ENCODE measurements at places on chromosomes 1 and 21.

GRCh38 chr1:203124011-203124410 lies 3.5 kb upstream of the ADORA1 start:
- no peak for DNase-seq

DNA sequence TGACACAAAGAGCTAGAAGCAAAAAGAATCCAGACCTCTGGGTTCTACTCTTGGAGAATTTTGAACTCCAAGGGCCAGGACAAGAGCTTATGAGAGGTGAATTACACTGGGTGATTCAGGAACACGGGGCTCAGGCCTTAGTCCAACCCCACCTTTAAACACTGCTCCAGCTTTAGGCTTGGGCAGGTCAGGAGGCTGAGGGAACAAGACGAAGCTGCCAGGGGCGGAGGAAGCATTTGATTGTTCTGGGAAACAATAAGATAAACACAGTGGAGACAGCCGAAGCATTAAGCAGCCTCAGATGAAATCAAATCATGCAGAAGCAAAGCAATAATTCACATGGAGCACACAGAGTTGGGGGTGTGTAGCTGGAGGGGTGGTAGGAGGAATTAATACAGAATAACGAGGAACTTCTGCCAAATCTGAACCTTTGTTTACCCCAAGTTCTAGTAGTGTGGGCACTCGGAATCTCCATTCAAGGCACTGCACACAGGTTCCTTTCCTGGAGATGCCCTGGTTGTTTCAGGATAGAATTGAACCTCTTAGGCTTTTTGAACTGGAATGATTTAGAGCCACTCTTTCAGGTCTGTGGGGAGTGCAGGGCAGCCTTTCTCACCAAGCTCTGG lies 93.2 kb downstream of the PLXNA2 start:
- peak; percentile 29 for DNase-seq

GRCh38 chr1:21799730-21800129 lies 12.3 kb upstream of the LDLRAD2 start:
- DNase-seq = no peak

DNA sequence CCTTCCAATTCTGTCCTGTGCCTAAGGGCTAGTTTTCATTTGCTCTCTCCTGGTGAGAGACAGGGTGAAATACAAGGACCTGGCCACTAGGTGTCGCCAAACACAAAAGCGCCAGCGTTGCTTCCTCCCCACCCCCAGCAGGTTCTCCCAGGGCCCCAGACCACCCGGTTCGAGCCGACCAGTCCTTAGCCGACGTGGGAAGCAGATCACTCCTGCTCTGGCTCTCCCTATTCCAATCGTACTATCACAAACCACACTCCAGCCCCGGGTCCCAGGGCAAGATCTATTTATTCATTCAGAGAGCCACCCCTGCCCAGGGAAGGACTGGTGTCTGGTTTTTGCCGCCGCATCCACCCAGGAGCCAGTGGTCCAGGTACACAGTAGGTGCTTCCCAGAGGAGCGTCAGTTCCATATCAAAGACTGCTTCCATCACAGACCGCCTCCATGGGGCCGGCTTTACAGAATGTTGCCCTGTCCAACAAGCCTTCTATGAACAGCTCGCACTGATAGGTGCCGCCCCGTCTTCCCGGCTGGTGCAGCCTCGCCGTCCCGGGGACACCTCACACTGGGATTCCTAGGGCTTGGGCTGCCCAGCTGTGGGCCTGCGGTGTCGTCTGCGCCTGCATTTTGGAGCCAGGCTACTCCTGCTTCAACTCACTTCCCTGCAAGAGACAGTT lies 35.0 kb downstream of the CTNNBIP1 start:
- DNase-seq = no peak

- no peak for DNase-seq
These were observed 98.0 kb upstream of the C1orf105 start for GRCh38 chr1:172322219-172323061.

- DNase-seq = no peak
These were observed 18.1 kb upstream of the FAM78B start for GRCh38 chr1:166184897-166185296.

DNA sequence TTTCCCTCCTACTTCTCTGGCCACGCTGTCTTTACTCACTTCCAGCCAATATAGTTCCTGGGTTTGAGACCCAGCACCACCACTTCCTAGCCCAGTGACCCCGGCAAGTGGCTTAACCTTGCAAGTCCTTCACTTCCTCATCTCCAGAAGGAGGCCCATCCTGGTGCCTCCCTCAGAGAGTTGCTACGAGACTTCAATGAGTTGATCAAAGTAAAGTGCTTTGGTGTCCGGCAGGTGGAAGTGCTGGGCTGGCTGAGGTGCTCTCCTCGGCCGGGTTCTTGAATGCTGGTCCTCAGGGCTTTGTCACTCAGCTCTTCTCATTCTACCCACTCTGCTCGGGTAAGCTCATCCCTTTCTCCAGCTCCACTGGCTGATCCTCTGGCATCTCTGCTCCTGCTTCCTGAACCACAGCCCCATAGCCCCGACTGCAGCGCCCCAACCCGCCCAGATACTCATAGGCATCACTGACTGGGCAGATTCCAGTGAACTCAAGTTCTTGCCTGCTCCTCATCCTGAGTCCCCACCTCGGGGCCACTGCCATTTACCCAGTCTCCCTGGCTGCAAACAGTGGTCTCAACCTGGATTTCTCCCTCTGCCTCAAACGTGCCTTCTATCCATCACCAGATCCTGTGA lies 75.8 kb upstream of the WNT4 start:
- DNase-seq = no peak

GRCh38 chr1:31511848-31512615 lies 64.3 kb upstream of the TINAGL1 start:
- no peak for DNase-seq

GRCh38 chr1:117037802-117038201 lies 22.3 kb upstream of the TTF2 start:
- no peak for DNase-seq

- DNase-seq = no peak
These were observed 242.6 kb downstream of the PTPRU start for GRCh38 chr1:29478879-29479278.

GRCh38 chr21:45362748-45363145 lies 42.2 kb upstream of the COL18A1 start:
- no peak for DNase-seq

GRCh38 chr1:244212797-244213475 lies 161.9 kb downstream of the ZBTB18 start:
- DNase-seq = no peak

DNA sequence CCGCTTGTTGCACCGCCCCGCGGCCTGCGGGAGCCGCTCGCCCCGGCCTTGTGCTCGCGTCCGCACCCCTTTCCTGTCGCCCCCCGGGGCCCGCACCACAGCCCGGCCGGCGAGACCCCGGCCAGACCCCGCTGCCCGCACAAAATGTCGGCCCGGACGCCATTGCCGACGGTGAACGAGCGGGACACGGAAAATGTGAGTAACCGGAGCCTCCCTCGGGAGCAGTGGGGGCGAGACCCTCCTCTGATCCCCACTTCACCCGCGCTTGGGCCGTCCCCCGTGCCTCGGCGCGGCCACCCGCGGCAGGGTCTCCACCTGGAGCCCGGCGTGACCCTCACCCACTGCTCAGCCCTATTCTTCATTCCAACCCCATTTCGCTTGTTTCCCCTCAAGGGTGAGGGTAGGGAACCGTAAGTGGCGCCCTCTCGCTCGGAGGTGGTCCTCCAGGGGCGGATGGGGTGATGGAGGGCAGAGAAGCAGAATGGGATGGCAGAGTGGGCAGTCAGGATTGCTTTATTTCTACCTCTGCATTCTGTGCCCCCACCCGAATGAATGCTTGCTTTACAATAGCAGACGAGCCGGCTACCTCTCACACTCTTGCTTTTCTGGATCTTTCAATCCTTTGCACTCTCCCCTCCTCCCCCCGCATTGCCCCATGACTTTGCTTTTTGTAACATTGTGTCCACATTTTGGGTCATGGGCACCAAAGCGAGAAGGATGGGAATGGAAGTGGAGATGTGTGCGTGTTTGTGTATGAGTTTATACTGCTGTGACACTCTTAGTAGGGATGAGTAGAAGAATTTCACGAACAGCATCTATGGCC lies 954 bp downstream of the MARK1 start:
- no peak for DNase-seq

- no peak for DNase-seq
These were observed 11.8 kb downstream of the PADI4 start for GRCh38 chr1:17319561-17320350.

DNA sequence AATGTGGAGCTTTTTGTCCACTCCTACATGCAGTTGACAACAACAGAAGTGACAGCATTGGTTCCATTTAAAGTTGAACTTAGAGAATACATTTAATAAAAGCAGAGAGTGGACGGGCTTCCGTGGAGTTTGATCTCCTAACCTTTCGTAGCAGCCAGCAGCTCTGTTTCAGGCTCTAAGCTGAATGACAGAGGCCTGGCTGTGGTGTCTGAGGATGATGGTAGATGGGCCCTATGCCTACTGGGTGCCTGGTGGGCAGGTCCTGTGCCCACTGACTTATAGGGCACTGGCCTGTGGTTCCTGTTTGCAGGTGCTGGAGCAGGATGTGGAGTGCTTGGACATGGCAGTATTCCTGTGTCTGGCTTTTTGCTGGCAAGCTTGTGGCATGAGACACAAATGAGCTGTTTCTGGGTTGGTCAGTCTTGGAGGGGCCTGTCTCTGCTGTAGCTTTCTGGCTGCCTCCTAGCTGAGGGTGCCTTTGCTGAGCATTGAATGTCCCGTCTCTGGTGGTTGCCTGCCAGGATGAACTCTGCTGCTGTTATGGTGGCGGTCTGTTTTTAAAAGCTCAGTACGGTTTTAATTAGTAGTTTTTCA lies 54.6 kb downstream of the PRDM2 start:
- no peak for DNase-seq

- no peak for DNase-seq
These were observed 31.8 kb downstream of the SLC2A1 start for GRCh38 chr1:42926879-42927242.

GRCh38 chr1:208031316-208031931 lies 120.5 kb upstream of the CD34 start:
- no peak for DNase-seq

GRCh38 chr1:204410688-204411450 lies 748 bp downstream of the PPP1R15B start:
- DNase-seq = no peak

- no peak for DNase-seq
These were observed 37.2 kb downstream of the LACTBL1 start for GRCh38 chr1:22935433-22935832.

DNA sequence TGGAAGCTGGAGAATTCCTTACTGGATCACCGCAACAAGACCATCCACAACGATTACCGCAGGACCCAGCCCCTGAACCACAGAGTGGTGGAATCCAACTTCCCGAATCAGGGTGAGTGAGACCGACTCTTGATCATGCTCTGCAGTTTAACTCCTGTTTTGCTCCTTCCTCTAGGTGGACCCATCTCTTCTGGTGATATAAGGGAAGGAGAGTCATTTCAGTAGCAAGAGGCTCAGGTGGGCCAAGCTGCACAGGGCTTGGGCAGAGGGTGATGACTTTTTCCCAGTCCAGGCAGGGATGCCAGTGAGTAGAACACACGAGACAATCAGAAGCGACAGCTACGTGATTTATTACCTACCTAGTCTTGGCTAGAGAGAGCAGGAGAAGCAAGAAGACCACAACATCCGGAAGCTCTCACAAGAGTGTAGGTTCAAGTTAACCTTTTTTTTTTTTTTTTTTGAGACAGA lies 25.2 kb downstream of the CA6 start:
- no peak for DNase-seq

GRCh38 chr1:48947761-48948537 lies 171.3 kb upstream of the BEND5 start:
- no peak for DNase-seq

GRCh38 chr1:222909586-222909985 lies 94.7 kb downstream of the DISP1 start:
- no peak for DNase-seq

DNA sequence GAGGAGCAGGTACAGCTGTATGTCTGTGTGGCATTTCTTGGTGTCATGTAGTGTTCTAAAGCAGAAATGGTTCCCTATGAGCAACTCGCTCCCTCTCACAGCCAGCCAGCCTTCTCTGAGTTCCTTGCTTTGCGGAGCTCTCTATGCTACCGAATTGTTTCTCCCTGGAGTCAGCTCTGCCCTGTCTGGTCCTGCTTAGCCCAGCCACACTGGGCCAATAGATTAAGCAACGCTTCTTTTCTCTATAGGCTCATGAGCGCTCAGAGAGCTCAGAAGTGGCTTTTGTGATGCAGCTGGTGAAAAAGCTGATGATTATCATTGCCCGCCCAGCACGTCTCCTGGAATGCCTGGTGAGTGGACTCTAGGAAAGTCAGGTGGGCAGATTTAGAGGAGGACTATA lies 113.1 kb downstream of the PIK3R3 start:
- no peak for DNase-seq

GRCh38 chr1:57034713-57035112 lies 68.9 kb upstream of the C8B start:
- no peak for DNase-seq

GRCh38 chr1:27564710-27565649 lies 39.0 kb downstream of the AHDC1 start:
- DNase-seq = no peak

DNA sequence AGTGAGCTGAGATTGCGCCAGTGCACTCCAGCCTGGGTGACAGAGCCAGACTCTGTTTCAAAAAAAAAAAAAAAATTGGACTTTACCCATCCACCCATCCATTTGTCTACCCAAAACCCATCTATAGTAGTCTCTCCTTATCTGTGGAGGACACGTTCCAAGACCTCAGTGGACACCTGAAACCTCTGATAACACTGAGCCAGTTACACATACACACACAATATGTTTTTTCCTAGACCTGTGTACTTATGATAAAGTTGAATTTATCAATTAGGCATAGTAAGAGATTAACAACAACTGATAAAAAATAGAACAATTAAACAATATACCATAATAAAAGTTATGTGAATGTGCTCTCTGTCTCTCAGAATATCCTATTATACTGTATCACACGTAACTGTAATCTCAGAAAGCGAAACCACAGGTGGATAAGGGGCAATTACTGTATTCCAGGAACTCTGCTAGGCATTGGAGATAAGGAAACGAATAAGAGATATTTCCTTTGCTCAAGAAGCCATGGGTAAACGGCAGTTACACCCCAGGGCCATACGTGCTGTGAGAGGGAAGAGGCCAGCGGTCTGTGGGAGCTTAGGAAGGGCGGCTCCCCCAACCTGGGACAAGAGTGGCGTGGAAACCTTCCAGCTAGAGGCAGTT lies 84.2 kb upstream of the DISP3 start:
- DNase-seq = no peak

DNA sequence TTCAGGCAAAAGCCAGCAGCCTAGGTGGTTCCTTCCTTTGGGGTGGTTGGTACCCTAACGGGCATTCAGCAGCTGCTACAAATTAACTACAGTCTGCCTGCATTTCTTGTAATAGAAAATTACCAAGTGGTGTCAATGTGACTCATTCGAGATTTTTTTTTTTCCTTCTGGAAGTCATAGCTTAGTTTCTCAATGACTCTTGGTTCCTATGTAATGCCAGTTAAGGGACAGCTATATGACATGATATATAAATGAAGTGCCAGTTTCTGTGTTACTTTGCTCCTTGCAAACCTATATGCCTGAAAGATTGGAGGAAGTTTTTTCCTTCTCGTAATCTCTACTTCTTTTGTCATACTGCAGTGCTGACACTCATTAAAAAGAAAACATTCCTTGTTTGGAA lies 2.6 kb downstream of the MGST3 start:
- DNase-seq = no peak

GRCh38 chr1:119711804-119712341 lies at the start of gene PHGDH:
PHGDH (plus strand) TSS chr1:119711934; CDS start chr1:119712023, 89 bp downstream.
- DNase-seq = peak; percentile 40

- DNase-seq = no peak
These were observed 4.9 kb downstream of the RCAN1 start for GRCh38 chr21:34609933-34610549.
